ENCODE measurements at places on chromosomes 1 and 21. TPM values are rescaled to one million over a fixed set of nuclear protein-coding genes. Genes with fewer than 3 reads are reported as not detected.

- no peaks in the 10 kb centered on the region for H3K4me1 ChIP-seq
- H3K27me3 ChIP-seq, result no peaks in the 10 kb centered on the region
- H3K36me3 ChIP-seq, result no peaks in the 10 kb centered on the region
- no peak for DNase-seq
Observed at GRCh38 chr21:22657781-22658180, 1659.6 kb downstream of the NCAM2 start.

DNA sequence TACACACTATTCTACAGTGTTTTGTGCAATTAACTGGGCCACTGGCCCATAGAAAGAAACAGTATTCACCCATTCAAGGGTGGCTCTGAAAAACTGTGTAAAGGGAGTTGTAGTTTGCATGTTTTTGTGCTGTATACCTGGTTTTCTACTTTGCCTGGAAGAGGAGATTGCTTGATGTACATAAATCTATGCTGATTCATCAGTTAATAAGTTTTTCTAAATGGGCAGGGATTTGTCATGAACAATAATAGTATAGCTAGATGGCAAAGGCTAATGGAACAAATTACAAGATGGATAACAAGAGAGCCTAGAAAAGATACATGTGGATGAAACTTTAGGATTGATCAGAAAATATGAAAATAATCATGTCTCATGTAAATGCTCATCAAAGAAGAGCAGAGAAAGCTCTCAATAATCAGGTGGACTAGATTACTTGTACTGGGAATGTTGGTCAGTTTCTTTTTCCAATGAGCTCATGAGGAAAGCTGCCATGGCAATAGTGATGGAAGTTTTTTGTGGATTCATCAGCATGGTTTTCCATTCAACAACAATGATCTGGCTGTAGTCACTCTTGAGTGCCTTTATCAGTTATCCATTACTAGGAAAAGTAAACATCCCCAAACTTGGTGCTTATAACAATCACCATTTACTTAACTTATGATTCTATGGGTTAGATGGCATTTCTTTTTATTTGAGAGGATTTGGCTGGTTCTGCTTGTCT lies 602.8 kb downstream of the BRINP3 start:
- no peak for DNase-seq
- H3K27ac ChIP-seq, result no peak overlapping the region
- no peak overlapping the region for H3K4me3 ChIP-seq
- H3K27me3 ChIP-seq, result no peaks in the 10 kb centered on the region
- no peaks in the 10 kb centered on the region for H3K36me3 ChIP-seq

DNA sequence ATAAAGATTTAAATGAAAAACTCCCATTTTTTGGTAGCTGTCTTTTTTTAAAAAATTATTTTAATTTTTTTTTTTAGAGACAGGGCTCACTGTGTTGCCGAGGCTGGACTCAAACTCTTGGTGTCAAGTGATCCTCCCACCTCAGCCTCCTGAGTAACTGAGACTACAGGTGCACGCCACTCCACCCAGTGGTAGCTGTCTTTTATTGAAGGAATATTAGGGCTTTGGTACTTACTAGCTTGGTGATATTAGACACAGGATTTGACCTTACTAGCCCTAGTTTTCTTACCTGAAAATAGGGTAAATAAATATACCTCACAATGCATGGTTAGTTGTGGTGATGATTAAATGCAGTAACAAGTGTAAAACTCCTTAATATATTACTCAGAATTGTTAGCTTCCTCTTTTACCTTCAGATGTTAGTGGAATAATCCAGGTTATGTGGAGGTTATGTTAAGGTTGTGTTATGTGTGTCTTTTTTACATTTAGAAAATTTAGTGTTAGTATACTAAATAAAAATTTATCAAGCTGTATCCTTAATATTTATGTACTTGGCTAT lies 66.8 kb downstream of the PHACTR4 start:
- H3K4me1 ChIP-seq, result peaks cover 16% of the 10 kb centered on the region
- DNase-seq, result no peak
- H3K27ac ChIP-seq, result no peak overlapping the region
- H3K36me3 ChIP-seq, result peaks cover 4% of the 10 kb centered on the region
- H3K27me3 ChIP-seq, result no peaks in the 10 kb centered on the region

DNA sequence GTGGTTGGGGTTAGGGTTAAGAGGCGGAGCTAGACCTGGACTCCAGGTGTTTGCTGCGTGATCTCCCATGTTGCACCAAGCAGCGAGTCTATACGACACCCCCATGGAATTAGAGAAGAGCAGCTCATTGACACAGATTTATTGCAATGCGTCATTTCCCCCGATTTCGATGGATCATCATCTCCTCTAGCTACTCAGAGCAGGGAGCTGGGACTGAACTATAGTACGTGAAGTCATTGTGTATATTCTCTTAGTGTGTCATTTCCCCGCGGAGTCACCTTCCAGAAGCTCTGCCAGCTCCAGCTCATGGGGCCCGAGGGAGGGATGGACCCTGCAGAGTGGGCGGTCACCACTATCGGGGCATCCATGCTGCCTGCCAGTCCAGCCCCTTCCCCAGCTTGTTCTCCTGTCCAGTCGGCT lies 7.5 kb upstream of the C2CD2 start:
- peaks cover 6% of the 10 kb centered on the region for H3K27me3 ChIP-seq
- DNase-seq, result no peak
- H3K27ac ChIP-seq, result no peak overlapping the region
- no peak overlapping the region for H3K4me3 ChIP-seq
- H3K4me1 ChIP-seq, result peaks cover 10% of the 10 kb centered on the region
- no peaks in the 10 kb centered on the region for H3K36me3 ChIP-seq

- no peaks in the 10 kb centered on the region for H3K27me3 ChIP-seq
- no peak overlapping the region for H3K27ac ChIP-seq
Observed at GRCh38 chr1:150810958-150811659, 3.0 kb upstream of the CTSK start.

DNA sequence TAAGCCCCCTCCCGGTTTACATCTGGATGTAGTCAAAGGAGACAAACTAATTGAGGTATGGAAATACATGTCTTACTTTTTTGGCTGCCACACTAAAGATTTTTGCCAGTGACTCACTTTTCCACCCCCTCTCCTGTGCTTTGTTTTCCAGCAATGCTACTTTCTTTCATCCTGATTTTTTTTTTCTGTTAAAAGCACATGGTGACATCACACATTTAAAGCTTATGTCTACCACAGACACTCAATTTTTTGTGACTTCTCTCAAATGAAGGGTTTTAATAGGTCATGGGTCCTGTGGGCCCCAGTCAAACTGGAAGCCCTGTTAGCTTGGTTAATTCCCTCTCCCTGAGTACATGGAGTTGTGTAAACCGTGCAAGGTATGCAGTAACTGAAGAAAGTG lies 2.2 kb downstream of the PPP1R8 start:
- H3K4me1 ChIP-seq, result peaks cover 23% of the 10 kb centered on the region
- DNase-seq, result no peak
- no peak overlapping the region for H3K4me3 ChIP-seq
- no peaks in the 10 kb centered on the region for H3K27me3 ChIP-seq
- H3K36me3 ChIP-seq, result peaks cover 36% of the 10 kb centered on the region

DNA sequence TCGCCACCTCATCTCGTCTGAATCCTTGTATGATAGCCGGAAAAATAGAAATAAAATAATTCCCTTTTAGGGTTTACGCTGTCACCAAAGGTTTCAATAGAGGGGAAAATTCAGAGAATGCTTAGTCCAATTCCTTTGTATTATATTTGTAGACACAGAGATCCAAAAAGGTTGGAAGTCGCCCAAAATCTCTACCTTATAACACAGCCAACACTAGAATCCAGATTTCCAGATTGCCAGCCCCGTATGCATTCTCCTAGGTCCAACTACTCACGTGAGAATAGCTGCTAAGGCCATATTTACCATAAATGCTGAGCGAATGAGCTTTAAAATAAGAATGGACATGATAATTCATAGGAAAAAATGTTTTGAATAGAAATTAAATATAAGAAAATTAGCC lies 124.5 kb downstream of the KCNK1 start:
- no peak for DNase-seq
- H3K36me3 ChIP-seq, result no peaks in the 10 kb centered on the region

GRCh38 chr1:39652554-39652953 lies 13.1 kb upstream of the HEYL start:
- H3K27me3 ChIP-seq, result no peaks in the 10 kb centered on the region
- peaks cover 16% of the 10 kb centered on the region for H3K4me1 ChIP-seq
- no peaks in the 10 kb centered on the region for H3K36me3 ChIP-seq
- no peak overlapping the region for H3K4me3 ChIP-seq
- DNase-seq, result no peak

GRCh38 chr1:182549811-182550210 lies 39.2 kb downstream of the RNASEL start:
- H3K4me3 ChIP-seq, result no peak overlapping the region
- H3K27ac ChIP-seq, result no peak overlapping the region
- H3K4me1 ChIP-seq, result no peaks in the 10 kb centered on the region
- no peak for DNase-seq
- H3K36me3 ChIP-seq, result no peaks in the 10 kb centered on the region

- H3K27ac ChIP-seq, result peak overlapping the region; percentile 80
- H3K4me1 ChIP-seq, result peaks cover 23% of the 10 kb centered on the region
- no peaks in the 10 kb centered on the region for H3K36me3 ChIP-seq
- peak overlapping the region; percentile 31 for H3K4me3 ChIP-seq
Observed at GRCh38 chr1:24704411-24705259, 40.6 kb upstream of the CLIC4 start.

The SPRR5 gene
- total RNA-seq, result not detected

The RNU5D-1 gene
- not detected for total RNA-seq

The ETNK2 gene
- total RNA-seq, result 4.5 TPM

The ZNHIT6 gene
- total RNA-seq, result 11.3 TPM

The HIVEP3 gene
- 11.6 TPM for total RNA-seq

The AGT gene
- 0.86 TPM for total RNA-seq

All from lower lobe of right lung (tissue), 2 donors.